ENCODE measurements at places on chromosomes 5 and 9. TPM values are rescaled to one million over a fixed set of nuclear protein-coding genes. Genes with fewer than 3 reads are reported as not detected.

- DNase-seq: no peak
These were observed 309.8 kb downstream of the TAF11L14 start for GRCh38 chr5:17944046-17944445.

ACTL7A gene
- polyA plus RNA-seq: not detected

WNT8A gene
- polyA plus RNA-seq: 0.09 TPM

FBXL7 gene
- 26.1 TPM for polyA plus RNA-seq

GRCh38 chr5:116813356-116813755, 238.7 kb upstream of the SEMA6A start:
- DNase-seq: no peak

GRCh38 chr5:677131-678101, 15.7 kb downstream of the TPPP start:
- DNase-seq: no peak

DNA sequence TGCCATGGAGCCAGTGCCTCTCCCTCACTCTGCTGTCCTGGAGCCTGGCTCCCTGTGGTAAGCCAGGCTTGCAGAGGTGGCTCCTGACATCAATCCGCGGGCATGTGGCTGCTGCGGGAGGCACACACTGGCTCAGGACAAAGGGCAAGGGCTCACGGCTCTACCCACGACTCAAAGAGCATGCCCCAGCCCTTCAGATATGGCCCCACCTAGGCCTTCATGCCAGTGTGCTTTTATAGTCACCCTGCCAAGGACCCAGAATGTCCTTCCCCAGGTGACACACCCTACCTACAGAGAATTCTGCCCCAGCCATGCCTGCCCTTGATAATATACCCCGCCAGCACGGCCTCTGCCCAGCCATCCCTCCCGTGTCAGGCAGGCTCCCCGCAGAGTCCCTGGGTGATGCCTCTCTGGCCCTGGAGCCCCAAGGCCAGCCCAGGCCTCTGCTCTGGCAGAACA, 1.6 kb downstream of the MGAT4B start:
- no peak for DNase-seq

TYRP1 gene
- polyA plus RNA-seq: 1.5 TPM

AKNA gene
- 15.6 TPM for polyA plus RNA-seq

Measured in renal pelvis (tissue), 12 donors.